Activated T-helper 17 cell treated with anti-CD3 and anti-CD28 coated beads, Interleukin-2, amount 50 U/mL, for 72 hours (primary cell): ENCODE measurements at places on chromosomes 4 and X.

- no peaks in the 10 kb centered on the region for H3K27me3 ChIP-seq
- peak; percentile 65 for ATAC-seq
- H3K36me3 ChIP-seq, result no peaks in the 10 kb centered on the region
- no peak overlapping the region for H3K27ac ChIP-seq
- no peaks in the 10 kb centered on the region for H3K4me1 ChIP-seq
- no peak overlapping the region for H3K4me3 ChIP-seq
These were observed 123.2 kb upstream of the KCNIP4 start for GRCh38 chr4:22071749-22072148.

- H3K4me1 ChIP-seq, result no peaks in the 10 kb centered on the region
- H3K27me3 ChIP-seq, result no peaks in the 10 kb centered on the region
- H3K27ac ChIP-seq, result no peak overlapping the region
These were observed 117.6 kb downstream of the FGF16 start for GRCh38 chrX:77564823-77565222.

GRCh38 chr4:95524184-95524583, 24.6 kb downstream of the UNC5C start:
- no peaks in the 10 kb centered on the region for H3K27me3 ChIP-seq
- no peak for ATAC-seq
- no peak overlapping the region for H3K27ac ChIP-seq
- no peaks in the 10 kb centered on the region for H3K4me1 ChIP-seq

DNA sequence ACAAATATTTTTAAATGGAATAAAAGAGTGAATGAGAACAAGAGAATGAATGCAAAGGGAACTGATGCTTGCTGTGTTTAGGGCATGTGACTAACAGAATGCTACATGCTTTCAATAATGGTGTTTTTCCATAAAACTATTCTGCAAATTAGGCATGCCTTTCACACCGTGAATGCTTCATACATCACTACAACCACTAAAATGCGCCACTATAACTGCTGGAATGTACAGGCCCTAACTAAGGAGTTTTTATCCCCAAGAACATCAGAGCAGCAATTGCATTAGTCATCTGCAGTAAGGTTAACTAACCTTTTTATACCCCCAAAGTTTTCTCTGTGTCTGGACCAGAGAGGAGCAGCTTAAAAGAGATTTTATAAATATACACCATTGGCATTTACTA, 190.4 kb downstream of the ARAP2 start:
- H3K27me3 ChIP-seq, result no peaks in the 10 kb centered on the region
- no peak overlapping the region for H3K27ac ChIP-seq
- H3K4me1 ChIP-seq, result no peaks in the 10 kb centered on the region
- ATAC-seq, result no peak

DNA sequence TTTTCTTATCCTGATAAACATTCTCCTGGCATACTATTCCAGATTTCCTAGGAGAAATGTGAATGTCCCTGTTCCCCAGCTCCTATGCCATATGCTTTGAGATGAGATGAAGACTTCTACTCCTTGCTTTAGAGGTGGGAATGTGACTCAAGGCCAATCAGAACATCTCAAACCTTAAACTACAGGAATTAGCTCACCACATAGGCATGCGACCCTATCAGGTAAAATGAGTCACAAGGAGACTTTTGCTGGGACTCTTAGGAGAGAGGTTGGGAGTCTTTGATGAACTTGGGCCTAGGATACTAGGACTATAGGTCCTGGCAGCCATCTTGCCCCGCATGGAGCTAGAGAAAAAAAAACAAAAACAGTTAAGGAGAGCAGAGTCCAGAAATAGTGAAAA, 5.8 kb upstream of the USO1 start:
- no peaks in the 10 kb centered on the region for H3K27me3 ChIP-seq
- H3K4me3 ChIP-seq, result no peak overlapping the region
- H3K36me3 ChIP-seq, result no peaks in the 10 kb centered on the region
- no peak for ATAC-seq
- no peak overlapping the region for H3K27ac ChIP-seq

GRCh38 chr4:1852904-1853623, 2.9 kb downstream of the LETM1 start:
- no peak for ATAC-seq
- H3K4me3 ChIP-seq, result peak overlapping the region; percentile 37
- no peaks in the 10 kb centered on the region for H3K27me3 ChIP-seq
- peaks cover 22% of the 10 kb centered on the region for H3K36me3 ChIP-seq
- peaks cover 17% of the 10 kb centered on the region for H3K4me1 ChIP-seq
- H3K27ac ChIP-seq, result peak overlapping the region; percentile 61

DNA sequence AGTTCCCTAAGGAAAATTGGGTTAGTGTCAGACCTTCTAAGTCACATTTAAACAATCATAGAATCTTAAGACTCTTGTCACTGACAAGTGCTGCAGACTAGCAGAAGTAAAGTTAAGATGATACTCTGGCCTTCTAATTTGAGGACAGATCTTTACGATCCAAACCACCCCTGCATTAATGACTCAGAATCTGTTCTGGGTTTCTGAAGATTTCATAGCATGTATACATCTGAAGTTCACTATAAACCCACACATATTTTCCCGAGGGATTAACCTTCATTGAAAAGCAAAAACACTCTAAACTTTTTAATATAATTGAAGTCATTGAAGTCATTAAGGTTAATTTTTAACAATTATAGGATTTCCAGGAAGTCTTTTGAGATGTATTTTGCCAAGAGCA, 674.3 kb downstream of the IQCM start:
- ATAC-seq, result no peak
- no peak overlapping the region for H3K27ac ChIP-seq
- H3K4me1 ChIP-seq, result no peaks in the 10 kb centered on the region
- no peak overlapping the region for H3K4me3 ChIP-seq
- H3K36me3 ChIP-seq, result no peaks in the 10 kb centered on the region
- peaks cover 18% of the 10 kb centered on the region for H3K27me3 ChIP-seq

- H3K27me3 ChIP-seq, result no peaks in the 10 kb centered on the region
- no peak overlapping the region for H3K4me3 ChIP-seq
- no peak for ATAC-seq
- no peak overlapping the region for H3K27ac ChIP-seq
- H3K36me3 ChIP-seq, result no peaks in the 10 kb centered on the region
These were observed 772.3 kb downstream of the FAT4 start for GRCh38 chr4:126087101-126087500.

DNA sequence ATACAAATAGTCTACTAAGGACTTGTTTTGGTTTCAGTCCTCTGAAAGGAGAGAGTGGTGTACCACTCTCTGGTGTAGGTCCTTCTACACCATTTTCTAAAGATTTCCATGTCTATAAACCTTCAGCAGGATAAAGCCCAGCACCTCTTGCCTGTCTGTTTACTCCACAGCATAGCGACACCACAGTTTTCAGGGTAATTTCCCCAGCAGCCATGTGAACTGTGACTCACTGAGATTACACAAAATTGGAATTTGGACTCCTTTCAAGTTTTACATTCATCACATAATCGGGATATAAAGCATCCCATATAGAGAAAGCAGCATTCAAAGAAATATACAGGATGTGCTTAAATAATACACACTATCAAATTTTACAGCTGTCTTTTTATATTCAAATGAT, 229.6 kb downstream of the PRDM5 start:
- no peaks in the 10 kb centered on the region for H3K4me1 ChIP-seq
- H3K27me3 ChIP-seq, result peaks cover 19% of the 10 kb centered on the region
- ATAC-seq, result peak; percentile 18
- H3K4me3 ChIP-seq, result no peak overlapping the region

- H3K4me1 ChIP-seq, result no peaks in the 10 kb centered on the region
- H3K27ac ChIP-seq, result no peak overlapping the region
- H3K4me3 ChIP-seq, result no peak overlapping the region
- no peaks in the 10 kb centered on the region for H3K27me3 ChIP-seq
These were observed 74.3 kb downstream of the TECRL start for GRCh38 chr4:64334964-64335363.

- H3K36me3 ChIP-seq, result no peaks in the 10 kb centered on the region
- ATAC-seq, result peak; percentile 99
- H3K4me3 ChIP-seq, result no peak overlapping the region
- H3K27ac ChIP-seq, result no peak overlapping the region
- peaks cover 12% of the 10 kb centered on the region for H3K27me3 ChIP-seq
- no peaks in the 10 kb centered on the region for H3K4me1 ChIP-seq
These were observed 19.7 kb upstream of the PRPS2 start for GRCh38 chrX:12771445-12772069.

DNA sequence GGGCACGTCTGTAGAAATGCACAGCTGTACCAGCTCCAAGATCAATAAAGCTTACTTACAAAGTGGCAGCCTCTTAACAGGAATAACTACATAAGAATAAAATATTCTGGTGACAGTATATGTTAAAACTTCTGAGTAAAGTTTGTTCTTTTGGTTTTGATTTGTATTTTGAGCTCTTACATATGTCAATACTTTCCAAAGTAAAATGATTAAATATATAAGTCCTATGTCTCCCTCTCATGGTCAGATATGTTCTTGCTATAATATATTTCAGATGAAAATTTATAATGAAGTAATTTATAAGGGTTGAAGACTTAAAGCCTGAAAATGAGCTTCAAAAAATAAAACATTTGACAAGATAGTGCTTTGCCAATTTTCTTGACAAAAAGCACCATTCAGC, 254.4 kb downstream of the NPFFR2 start:
- ATAC-seq, result no peak
- H3K27me3 ChIP-seq, result peaks cover 11% of the 10 kb centered on the region
- no peak overlapping the region for H3K27ac ChIP-seq
- H3K4me1 ChIP-seq, result no peaks in the 10 kb centered on the region
- H3K4me3 ChIP-seq, result no peak overlapping the region

GRCh38 chr4:89894649-89895550, at the start of gene MMRN1:
Gene MMRN1 (plus strand): TSS chr4:89894854. CDS start chr4:89894972, 118 bp downstream.
- ATAC-seq, result peak; percentile 35
- peak within 1 kb of the TSS; percentile 58 for H3K4me3 ChIP-seq
- H3K4me1 ChIP-seq, result peaks cover 9% of the 10 kb centered on the region
- H3K36me3 ChIP-seq, result no peaks in the 10 kb centered on the region

GRCh38 chr4:19983072-19983471, 268.6 kb upstream of the SLIT2 start:
- no peak for ATAC-seq
- no peaks in the 10 kb centered on the region for H3K36me3 ChIP-seq
- no peak overlapping the region for H3K27ac ChIP-seq
- H3K4me3 ChIP-seq, result no peak overlapping the region
- H3K27me3 ChIP-seq, result no peaks in the 10 kb centered on the region

- no peaks in the 10 kb centered on the region for H3K4me1 ChIP-seq
- no peaks in the 10 kb centered on the region for H3K36me3 ChIP-seq
- peaks cover 22% of the 10 kb centered on the region for H3K27me3 ChIP-seq
- H3K27ac ChIP-seq, result no peak overlapping the region
- no peak for ATAC-seq
These were observed 141.3 kb downstream of the ANXA5 start for GRCh38 chr4:121555315-121556107.

DNA sequence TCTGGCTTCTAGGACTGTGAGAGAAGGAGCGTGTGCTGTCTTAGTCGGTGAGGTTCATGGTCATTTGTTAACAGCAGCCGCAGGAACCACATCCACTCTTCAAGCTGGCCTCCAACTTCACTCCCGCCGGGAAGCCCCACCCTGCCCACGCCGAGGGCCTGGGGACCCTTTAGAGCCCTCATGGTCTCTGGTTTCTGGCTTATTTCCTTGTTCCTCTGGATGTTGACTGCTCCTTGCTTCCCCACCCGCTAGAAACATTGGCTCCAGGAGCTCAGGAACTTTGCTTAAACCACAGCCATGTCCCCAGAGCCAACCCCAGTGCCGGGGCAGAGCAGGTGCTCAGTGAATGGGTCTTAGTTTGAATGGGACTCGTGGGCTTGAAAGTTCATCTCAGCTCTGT, 40.8 kb downstream of the HTRA3 start:
- no peak overlapping the region for H3K27ac ChIP-seq
- H3K4me1 ChIP-seq, result no peaks in the 10 kb centered on the region
- no peaks in the 10 kb centered on the region for H3K36me3 ChIP-seq
- H3K27me3 ChIP-seq, result peaks cover 22% of the 10 kb centered on the region
- no peak for ATAC-seq

- H3K4me3 ChIP-seq, result no peak overlapping the region
- ATAC-seq, result no peak
- no peak overlapping the region for H3K27ac ChIP-seq
- H3K4me1 ChIP-seq, result no peaks in the 10 kb centered on the region
These were observed 106.9 kb upstream of the FTHL17 start for GRCh38 chrX:31178769-31179125.

DNA sequence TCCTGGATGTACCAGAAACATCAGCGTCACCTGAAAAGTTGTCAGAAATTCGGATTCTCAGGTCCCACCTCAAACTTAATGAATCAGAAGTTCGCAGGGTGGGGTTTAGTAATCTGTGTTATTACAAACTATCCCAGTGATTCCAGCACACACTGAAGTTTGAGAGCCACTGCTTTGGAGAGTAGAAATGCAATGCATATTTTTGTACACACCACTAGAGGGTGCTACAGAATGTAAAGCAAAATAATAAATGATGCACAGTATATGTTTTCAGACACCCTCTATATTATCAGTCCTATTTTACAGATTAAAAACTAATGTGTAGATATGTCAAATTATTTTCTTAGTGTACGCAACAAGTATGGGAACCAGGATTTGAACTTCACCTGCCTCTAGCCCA, 2.4 kb upstream of the MORF4L2 start:
- H3K36me3 ChIP-seq, result peaks cover 13% of the 10 kb centered on the region
- no peak for ATAC-seq
- no peak overlapping the region for H3K4me3 ChIP-seq
- H3K27ac ChIP-seq, result no peak overlapping the region

DNA sequence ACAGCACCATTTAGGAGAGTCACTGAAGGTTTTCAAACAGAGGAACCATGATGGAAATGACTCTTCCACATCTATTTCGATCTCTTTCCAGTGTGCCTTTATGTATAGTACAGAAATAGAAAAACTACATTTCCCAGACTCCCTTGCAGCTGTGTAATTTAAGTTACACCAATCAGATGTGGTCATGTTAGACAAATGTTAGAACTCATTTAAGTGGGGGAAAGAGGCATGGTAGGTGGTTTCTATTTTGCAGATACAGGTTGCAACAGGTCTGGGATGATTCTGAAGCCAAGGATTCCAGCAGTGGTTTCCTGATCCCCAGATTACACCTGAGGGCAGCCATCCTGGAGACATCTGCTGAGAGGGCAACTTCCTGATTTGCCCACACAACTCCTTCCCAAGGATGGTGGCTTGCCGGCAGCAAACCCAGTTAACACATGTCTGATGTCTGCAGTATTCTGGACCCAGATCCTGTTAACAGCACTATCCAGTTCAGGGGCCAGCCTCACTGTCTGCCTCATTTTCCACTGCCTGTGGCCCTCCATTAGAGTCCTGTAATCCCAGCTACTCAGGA, 38.7 kb upstream of the PDK3 start:
- no peak overlapping the region for H3K4me3 ChIP-seq
- no peaks in the 10 kb centered on the region for H3K4me1 ChIP-seq
- no peaks in the 10 kb centered on the region for H3K36me3 ChIP-seq
- no peaks in the 10 kb centered on the region for H3K27me3 ChIP-seq
- no peak for ATAC-seq

GRCh38 chr4:185210102-185210981, 944 bp downstream of the SNX25 start:
- H3K27ac ChIP-seq, result peak overlapping the region; percentile 75
- H3K36me3 ChIP-seq, result peaks cover 22% of the 10 kb centered on the region
- ATAC-seq, result peak; percentile 45
- peak overlapping the region; percentile 90 for H3K4me3 ChIP-seq

GRCh38 chr4:145541346-145541745, 59.7 kb downstream of the SMAD1 start:
- H3K4me3 ChIP-seq, result no peak overlapping the region
- H3K27ac ChIP-seq, result no peak overlapping the region
- H3K27me3 ChIP-seq, result no peaks in the 10 kb centered on the region
- H3K36me3 ChIP-seq, result peaks cover 42% of the 10 kb centered on the region
- peaks cover 4% of the 10 kb centered on the region for H3K4me1 ChIP-seq

GRCh38 chrX:11143931-11144678, 33.0 kb downstream of the HCCS start:
- H3K27ac ChIP-seq, result no peak overlapping the region
- H3K36me3 ChIP-seq, result no peaks in the 10 kb centered on the region
- no peaks in the 10 kb centered on the region for H3K27me3 ChIP-seq
- peak; percentile 65 for ATAC-seq
- no peaks in the 10 kb centered on the region for H3K4me1 ChIP-seq
